Caco-2 (cell line): ENCODE measurements at places on chromosomes 7 and 10.

DNA sequence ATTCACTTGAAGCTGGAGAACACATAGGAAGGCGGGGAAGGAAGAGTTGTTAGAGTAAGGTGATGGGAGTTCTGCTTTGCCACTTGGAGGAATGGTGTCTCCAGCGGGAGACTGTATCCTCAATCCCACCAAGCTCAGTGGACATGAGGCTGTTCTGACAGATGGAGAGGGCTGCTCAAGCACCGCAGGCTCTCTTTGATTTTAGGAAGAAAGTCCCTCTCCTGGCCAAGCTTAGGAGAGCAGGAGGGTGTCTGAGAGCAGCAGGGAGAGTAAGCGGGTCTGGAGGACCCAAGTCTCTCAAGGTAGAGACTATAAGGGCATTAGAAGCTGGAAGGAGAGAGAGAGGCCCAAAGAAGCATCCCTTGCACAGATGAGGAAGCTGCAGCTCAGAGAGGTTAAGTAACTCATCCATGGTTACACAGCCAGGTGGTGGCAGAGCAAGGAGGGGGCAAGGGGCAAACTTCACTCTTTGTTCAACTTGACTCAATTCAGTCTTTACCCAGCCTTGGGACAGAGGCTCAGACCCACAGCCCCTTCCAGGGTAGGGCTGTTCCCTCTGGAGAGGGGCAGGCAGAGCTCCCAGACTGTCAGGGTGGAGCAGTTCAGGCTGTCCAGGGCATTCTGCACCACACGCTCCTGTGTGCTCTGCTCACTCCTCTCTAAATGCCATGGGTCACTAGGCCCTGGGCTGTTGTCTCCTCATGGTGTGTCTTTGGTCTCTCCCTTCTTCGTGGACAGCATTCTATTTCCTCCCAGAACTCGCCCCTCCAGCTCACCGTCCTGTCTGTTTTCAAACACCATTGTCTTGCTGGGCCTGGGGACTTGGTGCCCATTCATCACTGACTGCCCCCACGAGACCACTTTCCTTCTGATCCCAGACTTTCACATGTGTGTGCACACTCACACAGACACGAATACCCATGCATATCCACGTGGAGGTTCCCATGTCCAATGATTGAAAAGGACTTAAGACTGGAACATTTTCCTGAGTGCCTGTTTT lies 8.9 kb downstream of the CHAT start:
- DNase-seq = no peak

GRCh38 chr10:113765910-113766309 lies 14.4 kb downstream of the PLEKHS1 start:
- no peak for DNase-seq

DNA sequence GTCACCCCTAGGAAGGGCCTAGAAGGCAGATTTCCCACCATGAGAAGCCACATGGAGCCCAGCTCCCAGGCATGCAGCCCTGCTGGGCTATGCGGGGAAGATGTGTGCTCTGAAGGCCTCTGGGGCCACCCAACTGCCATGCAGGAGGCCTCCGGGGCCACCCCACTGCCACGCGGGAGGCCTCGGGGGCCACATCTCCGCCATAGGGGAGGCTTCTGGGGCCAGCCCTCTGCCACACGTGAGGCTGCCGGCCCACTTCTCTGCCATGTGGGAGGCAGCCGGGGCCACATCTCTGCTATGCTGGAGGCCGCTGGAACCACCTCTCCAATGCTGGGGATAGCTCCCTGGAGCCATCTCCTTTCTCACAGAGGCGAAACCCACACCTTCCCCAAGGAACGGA lies 451.8 kb downstream of the DNAJB6 start:
- no peak for DNase-seq

GRCh38 chr7:114051871-114052331 lies 133.1 kb upstream of the PPP1R3A start:
- no peak for DNase-seq
